ENCODE measurements at places on chromosomes 3 and 15.

GRCh38 chr3:65083240-65083639 lies 395.4 kb upstream of the ADAMTS9 start:
- no peak for DNase-seq

- DNase-seq: no peak
Observed at GRCh38 chr15:75573648-75574384, 5.3 kb downstream of the PTPN9 start.

GRCh38 chr3:155890671-155891190 lies 20.3 kb downstream of the GMPS start:
- DNase-seq: no peak

DNA sequence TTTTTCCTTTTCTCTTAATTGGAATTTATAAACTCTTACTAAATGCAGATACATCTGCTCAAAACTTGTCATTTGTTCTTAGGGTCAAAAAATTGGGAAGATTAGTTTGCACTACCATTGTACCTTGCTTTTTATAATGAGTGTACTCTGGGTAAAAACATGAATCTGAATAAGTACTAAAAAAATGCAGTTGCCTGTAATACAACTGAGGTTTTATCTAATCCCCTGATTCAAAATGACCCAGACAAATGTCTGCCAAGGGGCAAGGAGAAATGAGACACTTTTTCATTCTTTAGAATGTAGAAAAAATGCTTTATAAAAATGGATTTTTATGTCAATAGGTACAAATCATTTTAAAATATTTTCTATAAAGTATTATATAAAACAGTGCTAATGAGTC lies 42.4 kb downstream of the RASA2 start:
- DNase-seq: no peak

- no peak for DNase-seq
Observed at GRCh38 chr3:8558645-8559044, 57.0 kb downstream of the LMCD1 start.

GRCh38 chr3:40369716-40370115 lies 17.3 kb upstream of the ENTPD3 start:
- no peak for DNase-seq

- no peak for DNase-seq
Observed at GRCh38 chr15:87369269-87369668, 887.3 kb downstream of the NTRK3 start.

DNA sequence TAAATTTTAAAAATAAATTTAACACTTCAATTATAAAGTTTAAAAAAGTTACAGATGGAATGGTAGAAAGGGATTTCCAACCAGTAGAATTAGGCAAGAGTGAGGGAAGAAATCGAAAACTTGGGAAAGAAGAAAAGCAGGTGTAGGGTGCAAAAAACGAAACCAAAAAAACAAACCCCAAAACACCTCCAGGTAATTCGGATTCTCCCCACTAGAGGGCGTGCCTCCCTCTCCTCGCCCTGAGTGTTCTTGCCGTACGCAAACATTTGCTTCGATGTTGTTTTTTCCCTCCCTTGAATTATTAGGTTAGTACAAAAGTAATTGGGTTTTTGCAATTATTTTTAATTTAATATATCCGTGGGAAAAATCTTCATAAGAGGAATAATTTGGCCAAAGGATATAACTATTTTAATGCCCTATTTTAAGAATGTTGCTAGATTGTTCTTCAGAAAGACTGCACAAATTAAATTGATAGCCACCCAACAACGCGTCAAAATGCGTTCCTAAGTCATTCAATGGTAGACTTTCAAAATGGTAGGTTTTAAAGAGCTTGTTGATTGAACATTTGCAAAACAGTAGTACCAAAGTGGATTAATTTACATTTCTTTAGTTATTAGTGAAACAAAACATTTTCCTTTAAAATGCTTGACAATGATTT lies 63.7 kb downstream of the SLC30A4 start:
- no peak for DNase-seq

DNA sequence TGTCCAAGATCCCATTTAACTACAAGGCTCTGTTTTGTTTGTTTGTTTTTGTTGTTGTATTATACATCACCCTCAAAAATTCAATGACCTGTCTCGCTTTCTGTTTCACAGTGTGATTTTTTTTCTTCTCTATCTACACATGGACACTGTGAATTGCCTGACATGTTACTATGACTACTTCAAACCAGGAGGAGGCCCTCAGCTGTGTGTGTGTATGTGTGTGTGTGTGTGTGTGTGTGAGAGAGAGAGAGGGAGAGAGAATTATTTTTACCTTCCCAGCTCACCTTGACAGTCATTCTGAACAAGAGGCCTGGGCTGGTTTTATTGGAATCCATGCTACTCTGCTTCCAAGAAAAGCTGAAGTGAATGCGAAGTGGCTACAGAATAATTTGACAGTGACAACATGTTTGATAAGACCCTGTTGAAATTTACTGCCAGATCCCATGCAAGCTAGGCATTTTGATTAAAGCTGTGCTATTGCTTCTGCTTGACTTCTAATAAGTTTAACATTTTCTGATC lies 841.4 kb downstream of the NSUN3 start:
- no peak for DNase-seq

DNA sequence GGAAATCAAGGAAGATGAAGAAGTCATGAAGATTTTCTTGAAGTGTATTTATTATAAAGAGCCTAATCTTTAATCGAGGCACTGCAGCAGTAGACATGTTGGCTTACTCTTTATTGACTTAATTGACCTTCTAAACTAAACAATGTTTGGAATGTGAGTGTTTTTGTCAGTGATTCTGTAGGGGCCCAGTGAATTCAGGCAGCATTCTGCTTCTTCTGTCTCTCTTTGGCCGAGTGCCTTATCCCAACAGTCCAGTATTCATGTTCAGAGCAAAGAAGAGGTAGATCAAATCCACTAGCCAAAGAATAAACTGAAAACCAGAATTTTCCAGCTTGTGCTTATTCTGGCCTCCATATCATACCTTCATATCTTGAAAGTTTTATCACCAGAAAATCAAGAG lies 55.7 kb downstream of the RLBP1 start:
- no peak for DNase-seq

DNA sequence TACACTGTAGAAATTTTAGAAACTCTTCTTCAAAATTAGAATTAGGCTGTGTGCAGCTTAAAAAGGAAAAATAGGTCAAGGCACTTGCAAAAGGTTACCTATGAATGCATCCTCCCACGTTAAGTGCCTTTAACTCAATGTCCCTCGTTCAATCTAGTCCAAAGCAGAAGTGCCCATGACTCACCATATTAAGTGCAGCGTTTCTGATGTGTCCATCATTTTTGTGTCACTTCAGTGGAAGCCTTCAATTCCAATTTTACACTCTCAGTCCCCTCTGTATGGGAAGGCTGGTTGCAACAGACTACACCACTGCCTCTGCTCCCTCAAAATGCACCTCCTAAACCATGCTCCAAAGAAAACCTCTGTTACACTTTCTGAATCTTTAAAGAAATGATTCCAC lies 53.4 kb downstream of the FOXB1 start:
- DNase-seq: no peak

DNA sequence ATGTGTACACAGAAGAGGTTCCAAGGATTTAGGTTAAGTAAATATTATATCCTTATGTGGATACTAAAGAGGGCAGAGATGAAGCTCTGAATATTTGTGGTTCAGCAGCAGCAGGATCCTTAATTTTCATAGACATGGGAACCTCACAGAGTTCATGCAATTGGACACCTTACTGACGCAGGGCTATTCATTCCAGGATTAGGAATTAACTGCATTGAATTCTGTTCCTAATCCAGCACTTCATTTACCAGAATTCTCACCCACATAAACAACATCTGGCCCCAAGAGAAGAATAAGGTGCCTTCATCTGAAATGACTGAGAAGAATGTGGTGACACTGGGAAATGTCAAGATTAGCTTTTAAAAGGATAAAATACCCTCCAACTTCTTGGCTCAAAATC lies 62.4 kb downstream of the ADAMTS9 start:
- no peak for DNase-seq

DNA sequence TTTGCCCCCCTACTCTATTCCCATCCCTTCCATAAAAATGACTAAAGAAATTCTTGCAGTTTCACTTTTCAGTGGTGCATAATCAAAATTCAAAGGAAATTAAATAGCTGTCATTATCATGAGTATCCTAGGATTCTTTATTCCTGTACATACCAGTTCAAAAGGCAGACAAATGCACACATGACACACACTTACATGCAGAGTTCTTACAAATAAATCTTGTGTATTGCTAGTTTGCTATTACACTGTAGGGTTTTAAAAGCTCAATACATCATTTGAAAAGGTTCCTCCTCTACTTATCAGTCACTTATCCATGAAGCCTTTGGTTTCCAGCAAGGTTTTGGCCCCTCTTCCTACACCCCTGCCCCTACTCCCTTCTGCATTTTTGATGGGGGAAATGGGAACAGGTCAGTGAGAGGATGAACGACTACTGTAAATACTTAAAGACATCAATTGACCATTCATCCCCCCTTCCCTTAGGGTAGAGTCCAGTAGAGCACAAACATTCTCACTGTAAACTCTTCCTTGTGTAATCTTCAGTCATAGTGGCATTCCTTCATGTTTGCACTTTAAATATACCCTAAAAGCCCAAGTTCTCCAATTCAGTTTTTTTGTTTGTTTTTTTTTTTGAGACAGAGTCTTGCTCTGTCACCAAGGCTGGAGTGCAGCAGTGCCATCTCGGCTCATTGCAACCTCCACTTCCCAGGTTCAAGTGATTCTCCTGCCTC lies 92.6 kb downstream of the SUCLG2 start:
- DNase-seq: no peak

DNA sequence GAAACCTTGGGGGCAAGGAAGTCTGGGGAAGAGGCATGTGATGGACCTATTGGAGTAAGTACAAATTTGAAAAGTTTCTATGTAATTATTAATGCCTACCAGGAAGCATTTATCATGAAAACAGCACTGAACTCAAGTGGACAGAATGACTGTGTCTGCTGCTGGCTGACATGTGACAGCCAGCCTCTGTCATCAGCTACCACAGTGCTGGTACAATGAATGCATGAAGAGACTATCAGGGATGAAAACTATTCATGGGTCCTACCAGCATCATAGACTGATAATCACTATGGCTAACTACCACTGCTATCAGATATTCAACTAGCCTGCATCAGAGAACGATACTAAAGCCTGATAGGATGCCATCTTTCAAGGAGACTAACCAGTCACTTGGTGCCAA lies 193.5 kb downstream of the RAP2B start:
- no peak for DNase-seq

DNA sequence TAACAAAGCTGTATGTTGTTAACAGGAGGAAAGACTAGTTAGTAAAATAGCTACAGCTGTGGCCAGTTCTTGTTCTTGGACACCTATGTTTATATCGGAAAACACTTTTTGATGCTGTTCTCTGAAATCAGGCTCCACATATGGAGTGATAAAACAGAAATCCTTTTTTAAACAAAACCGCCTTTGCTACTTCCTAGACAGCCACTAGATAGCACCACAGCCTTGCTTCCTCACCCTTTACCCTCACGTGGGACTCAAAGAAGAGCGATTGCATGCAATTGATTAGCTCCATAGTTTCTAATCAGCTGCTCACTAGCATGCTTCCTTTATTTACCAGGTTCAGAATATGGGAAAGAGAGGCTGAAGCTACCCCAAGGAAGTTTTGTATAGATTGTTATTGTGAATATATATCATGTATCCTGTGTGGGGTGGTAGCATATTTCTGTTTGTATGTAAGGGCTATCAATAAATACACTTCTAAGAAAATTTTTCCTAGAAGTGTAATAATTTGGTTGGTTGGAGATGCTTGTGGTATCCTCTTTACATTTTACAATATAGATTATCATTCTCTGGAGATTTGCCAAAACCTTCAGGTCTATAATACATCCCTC lies 4.3 kb upstream of the MTFMT start:
- no peak for DNase-seq

DNA sequence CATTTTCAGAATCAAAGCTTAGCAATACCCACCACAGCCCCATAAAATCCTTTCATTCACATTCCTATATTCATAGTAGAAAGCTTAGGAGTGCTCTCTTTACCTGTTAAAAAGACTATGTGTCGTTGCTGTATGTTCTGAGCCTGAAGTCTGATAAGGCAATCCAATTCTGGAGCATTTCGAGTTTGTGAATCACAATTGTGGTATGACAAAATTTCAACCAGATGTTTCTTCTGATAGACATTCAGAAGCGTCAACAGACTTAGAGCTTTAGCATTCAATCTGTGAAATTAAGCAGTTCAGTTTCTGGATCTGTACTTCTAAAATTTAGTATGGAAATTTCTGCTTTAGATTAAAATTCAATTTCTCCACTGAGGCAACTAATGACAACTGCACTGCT lies 58.3 kb downstream of the TASOR start:
- DNase-seq: no peak

DNA sequence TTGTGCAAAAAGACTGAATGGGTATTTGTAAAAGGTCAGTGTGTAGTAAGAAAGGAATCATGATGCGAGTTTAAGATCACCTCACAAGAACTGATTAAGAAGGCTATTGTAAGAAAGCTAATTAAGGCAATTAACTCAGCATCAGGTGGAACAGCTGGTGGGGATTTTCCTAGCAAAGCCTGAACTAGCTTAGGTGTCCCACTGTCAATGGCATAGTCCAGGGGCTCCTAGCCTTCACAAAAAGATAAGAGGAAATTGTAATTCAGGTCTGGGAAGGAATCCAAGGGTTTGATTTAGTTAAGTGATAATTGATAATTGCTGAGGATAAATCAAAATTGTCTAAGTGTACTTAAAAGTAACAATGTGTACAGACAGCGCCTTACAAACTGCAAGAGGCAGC lies 901.6 kb downstream of the TUSC7 start:
- no peak for DNase-seq

DNA sequence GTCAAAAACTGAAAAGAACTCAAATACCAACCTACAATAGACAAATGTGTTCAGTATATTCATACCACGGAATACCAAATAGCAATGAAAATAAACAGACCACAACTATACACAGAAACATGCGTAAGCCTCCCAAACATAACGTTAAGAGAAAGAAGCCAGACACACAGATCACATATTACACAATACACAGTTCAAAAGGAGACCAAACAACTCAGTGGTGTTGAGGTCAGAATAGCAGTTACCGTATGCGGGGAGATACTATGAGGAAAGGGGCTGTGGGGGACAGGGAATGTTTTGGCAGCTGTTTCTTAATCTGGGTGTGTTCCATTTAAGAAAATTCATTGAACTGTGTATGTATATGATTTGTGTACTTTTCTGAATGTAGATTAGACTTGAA lies 6.6 kb downstream of the OSBPL10 start:
- no peak for DNase-seq

DNA sequence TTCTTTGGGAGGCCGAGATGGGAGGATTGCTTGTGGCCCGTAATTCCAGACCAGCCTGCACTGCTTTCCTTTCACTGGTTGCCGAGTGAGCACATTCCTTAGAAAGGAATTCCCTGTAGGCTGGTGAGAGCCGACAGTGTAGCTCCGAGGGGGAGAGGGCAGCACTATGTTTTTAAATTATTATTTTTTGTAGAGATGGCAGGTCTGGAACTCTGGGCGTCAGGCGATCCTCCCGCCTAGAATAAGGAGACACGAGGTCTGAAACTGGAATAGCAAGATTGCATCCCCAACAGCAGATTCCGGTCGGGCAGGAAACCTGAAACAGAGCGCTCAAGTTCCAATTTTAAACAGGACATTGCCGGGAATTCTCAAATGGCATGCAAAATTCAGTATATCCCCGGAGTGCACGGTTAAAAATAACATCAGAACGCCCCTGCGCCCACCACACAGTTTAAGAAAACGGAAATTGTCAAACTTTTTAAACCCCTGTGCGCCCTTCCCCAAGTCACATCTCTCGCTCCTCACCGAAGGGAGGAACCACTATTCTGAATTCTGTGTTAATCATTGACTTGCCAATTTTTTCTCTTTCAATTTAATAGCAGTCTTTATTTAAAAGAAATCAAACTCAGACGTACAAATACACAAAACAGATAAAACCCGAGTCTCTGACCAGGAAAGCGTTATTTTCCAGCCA lies 643 bp upstream of the RNU5B-1 start:
- no peak for DNase-seq
